ENCODE measurements at places on chromosomes 1 and 21.

DNA sequence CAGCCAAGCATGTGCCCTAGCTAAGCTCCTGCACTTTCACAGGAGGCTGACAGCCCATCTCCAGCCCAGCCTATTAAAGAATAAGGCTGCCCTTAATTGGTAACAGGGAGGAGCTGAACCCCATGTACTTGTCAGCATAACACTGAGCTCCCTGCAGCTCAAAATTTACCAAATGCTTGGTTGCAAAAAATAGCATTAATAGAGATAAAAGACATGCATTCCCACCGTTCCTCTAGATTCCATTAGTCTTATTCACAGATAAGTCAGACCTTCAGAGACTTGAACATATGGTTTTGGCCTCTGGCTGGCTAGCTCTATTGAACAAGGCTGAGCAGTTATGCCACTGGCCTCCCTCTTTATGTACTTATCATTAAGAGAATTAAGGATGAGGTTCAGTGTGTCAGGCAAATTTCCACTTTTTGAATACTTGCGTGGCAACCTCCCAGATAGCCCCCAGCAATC is 29.2 kb downstream of the OLFML3 start:
- no peak for DNase-seq

GRCh38 chr1:23079025-23079424 is 59.8 kb downstream of the KDM1A start:
- no peak for DNase-seq

DNA sequence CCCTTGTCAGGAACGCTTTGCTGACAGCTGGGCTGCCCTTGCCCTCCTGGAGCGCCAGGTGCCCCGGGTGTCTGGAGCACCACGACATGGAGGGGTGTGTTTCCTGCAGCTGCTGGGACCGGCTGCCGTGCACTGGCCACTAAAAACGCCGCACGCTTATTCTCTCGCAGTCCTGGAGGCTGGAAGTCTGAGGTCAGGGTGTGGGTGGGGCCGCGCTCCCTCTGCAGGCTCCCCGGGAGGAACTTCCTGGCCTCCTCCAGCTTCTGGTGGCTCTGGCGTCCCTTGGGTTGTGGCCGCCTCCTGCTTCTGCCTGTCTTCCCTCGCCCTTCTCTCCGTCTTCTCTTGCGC is 28.0 kb upstream of the PLCH2 start:
- DNase-seq, result no peak

DNA sequence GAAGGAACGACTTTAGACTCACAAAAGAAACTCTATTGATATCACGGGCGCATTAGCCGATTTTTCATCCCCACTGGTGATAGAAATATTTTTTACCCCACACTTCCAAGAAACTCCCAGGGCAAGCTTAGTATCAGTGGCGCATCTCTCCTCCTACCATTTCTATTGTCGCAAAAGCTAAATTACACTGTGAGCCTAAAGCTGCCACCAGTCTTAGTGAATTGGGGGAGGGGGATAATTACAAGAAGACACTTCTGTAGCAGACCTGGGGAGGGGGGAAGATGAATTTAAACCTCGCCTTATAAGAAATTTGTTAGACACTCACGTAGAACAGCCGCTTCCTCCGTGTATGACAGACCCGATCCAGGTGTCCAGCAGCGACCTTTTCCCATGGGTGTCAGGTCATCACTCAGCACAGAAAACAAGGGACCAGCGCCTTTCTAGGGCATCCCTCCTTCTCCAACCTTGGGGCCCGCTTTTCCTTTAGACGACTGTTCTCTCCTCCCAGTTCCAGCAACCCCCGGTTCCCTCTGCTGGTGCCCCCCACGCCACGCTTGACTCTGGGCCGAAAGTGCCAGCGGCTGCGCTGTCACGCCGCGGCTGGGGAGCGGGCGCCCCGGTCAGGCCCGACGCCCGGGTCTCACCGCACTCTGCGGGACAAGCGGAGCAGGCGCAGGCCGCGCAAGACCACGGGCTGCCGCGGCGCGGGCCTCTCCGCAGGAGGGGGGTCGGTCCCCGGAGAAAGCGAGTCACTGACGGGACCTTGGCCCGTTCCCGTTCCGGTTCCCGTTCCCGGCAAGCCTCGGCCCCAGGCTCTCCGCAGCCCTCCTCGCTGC is 821 bp downstream of the PHC2 start:
- no peak for DNase-seq

GRCh38 chr1:232894436-232894835 is 56.0 kb upstream of the NTPCR start:
- DNase-seq, result no peak

- no peak for DNase-seq
Observed at GRCh38 chr1:25743164-25744139, 56.5 kb upstream of the SELENON start.
